CD4-positive, alpha-beta memory T cell (primary cell): ENCODE measurements at places on chromosomes 12 and 14. TPM values are rescaled to one million over a fixed set of nuclear protein-coding genes. Genes with fewer than 3 reads are reported as not detected.
A peak's percentile ranks its signal among the peaks of the same experiment; 100 is the strongest.

DNA sequence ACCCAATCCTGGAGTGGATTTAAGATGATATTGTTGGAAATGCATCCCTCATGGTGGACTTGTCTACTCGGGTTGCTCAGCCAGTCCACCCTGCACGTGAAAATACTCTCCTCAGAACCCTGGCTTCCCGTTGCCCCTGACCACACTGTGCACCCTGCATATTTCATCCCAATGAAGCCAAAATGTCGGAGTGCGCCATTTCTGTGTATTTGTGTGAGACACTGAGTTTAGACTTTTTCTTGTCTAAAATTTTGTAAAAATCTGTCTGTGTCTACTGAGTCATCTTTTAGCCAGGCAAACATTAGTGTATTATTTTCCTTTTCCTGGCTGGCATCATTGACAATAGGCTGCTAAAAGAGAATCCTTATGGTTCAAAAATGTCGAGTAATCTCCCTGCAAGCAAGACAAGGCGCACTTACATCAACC lies 485 bp upstream of the PNMA1 start:
- no peak for DNase-seq

- DNase-seq = no peak
These were observed 61.7 kb downstream of the PRMT8 start for GRCh38 chr12:3552726-3553045.

DNA sequence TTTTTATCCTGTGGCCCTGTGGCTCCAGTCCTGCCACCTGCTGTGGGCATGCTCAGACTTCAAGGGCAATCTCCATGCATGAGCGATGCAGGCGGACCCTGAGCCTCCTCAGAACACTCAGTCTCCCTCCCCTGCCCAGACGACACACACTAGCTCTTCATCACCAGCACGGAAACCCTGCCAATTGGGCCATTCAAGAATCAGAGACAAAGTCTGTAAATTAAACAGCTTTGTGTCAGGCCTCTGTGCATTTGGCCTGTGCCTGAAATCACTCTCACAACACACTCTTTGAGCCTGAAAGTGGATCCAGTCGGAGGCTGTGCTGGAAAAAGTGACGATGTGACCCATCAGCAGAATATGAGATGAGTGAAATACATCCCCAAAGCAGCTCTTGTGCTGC lies 12.5 kb downstream of the POU6F1 start:
- DNase-seq = no peak

DNA sequence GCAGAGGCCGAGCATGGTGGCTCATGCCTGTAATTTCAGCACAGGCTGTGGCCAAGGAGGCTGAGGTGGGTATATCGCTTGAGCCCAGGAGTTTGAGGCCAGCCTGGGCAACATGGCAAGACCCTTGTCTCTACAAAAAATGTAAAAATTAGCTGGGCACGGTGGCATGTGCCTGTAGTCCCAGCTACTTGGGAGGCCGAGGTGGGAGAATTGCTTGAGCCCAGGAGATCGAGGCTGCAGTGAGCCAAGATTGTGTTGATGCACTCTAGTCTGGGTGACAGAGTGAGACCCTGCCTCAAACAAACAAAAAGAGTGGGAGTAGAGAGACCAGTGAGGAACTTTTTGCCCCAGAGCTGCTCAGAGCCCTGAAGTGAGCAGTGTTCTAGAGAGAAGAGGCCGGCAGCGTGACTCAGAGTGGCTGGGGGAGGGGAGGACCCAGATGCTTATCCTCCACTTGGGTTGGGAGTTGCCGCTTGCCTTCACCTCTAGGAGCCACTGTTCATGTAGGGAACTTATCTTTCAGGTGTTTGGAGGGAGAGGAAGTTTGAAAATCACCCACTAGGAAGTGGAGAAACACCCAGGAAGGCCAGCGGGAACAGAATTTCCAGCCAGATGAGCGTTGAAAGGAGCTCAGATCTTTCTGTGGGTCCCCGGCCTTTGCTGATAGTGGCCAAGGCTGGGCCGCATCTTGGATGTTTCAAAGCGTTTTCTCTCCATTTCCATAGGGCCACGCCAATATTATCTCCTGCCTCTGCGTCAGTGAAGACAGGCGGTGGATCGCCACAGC lies 15.3 kb downstream of the CFAP251 start:
- no peak for DNase-seq

- DNase-seq = no peak
These were observed 28.5 kb downstream of the NOPCHAP1 start for GRCh38 chr12:105014603-105015002.

DNA sequence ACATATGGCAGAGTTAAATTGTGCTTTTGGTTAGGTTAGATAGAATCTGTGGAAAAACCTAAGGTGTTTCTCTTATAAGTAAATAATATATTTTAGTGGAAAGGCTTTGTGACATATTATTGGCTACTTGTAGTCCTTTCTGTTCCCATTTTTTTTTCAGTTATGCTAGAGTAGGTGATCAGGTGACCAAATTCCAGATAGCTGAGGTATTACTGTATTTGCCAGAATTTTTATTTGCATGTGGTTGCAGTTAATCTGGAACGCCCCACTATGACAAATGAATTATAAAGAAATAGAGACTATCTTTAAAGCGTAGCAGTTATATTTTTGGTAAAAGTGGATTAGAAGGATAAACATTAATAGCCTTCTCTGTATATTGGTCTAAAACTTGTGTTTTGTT lies 52.0 kb downstream of the ARHGAP5 start:
- no peak for DNase-seq

DNA sequence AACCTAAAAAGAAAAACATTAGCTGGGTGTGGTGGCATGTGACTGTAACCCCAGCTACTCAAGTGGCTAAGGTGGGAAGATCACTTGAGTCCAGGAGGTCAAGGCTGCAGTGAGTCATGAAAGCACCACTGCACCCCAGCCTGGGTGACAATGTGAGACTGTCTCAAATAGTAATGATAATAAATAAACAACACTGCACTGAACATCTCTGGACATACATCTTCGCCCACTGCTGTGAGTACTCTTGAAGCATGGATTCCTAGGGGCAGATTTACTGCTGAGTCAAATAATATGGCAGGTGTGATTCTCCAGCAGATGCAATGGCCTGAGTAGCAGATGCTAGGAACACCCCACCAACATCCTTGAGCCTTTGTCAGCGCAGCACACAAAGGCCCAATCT lies 23.6 kb downstream of the ABCB9 start:
- no peak for DNase-seq

- DNase-seq = no peak
These were observed 174.5 kb upstream of the CNOT2 start for GRCh38 chr12:70068743-70069142.

DNA sequence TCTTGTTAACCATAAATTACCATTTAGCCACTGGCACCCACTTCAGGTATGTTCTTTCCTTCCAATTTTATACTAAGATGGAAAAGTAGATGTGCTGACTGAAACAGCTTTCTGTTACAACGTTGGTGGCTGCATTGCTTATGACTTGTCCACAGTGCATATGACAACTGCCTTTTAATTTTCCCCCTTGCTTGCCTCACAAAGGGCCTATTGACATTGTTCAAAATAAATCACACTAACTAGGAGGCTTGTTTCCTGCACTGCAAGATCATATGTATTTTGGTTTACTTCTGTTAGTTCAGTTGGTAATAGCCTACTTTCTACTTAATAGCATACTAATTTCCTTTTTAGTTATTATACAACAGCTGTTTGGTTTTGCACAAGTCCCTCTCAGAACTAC lies 55.4 kb downstream of the SCAF11 start:
- DNase-seq = no peak

GRCh38 chr12:59595565-59595882 lies 305 bp upstream of the SLC16A7 start:
- no peak for DNase-seq

- no peak for DNase-seq
These were observed 27.3 kb upstream of the BBS10 start for GRCh38 chr12:76375470-76375869.

GRCh38 chr12:121187501-121187900 lies 22.4 kb upstream of the P2RX4 start:
- no peak for DNase-seq

GRCh38 chr14:81211844-81212243 lies 8.9 kb downstream of the GTF2A1 start:
- peak; percentile 48 for DNase-seq

DNA sequence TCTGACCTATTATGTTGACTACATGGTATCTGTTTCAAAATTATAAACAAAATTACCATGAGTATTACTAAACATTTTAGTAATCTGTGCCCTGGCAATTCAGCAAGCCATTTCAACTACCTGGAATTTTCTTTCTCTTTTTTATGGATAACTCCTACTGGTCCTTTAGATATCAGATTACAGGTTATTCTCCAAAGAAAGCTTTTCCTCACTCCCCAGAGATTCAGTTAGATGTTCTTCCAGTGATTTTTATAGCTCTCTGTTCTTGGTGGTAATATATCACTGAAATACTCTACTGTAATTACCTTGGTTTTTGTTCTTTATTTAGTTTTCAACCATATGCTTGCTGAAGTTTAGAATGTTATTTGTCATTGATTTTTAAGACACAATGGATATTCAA lies 930.2 kb upstream of the FOXG1 start:
- no peak for DNase-seq

- DNase-seq = no peak
These were observed 100.5 kb downstream of the TSPAN8 start for GRCh38 chr12:71057330-71057729.

DNA sequence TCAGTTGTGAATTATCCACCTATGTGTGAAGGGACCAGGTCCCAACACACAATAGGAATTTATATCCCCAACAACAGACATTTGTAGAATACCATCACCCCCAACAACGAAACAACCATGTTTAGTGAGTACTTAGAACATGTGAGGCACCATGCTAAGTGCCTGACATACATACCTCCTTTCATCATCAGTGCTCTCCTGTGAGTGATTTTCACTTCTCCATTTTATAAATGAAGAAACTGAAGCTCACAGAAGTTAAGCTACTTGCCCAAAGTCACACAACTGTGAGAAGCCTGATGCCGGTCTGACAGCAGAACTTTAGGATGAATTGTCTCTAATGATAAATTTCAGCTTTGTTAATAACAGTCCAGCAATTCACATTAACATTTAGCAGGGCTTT lies 35.4 kb downstream of the SPTB start:
- no peak for DNase-seq

DNA sequence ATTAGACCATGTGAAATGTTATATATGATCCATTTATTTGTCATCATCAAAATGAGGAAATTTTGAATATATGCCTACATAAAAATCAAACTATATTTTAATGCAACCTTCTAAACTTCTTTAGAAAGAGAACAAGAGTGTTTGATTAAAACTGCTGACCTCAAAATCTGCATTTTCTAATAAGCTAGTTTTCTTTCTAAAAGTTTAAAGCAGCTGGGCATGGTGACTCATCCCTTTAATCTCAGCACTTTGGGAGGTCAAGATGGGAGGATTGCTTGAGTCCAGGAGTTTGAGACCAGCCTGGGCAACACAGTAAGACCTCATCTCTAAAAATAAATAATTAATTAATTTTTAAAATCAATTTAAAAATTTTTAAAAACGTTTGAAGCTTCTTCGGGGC lies 36.2 kb downstream of the GNPTAB start:
- DNase-seq = no peak

DNA sequence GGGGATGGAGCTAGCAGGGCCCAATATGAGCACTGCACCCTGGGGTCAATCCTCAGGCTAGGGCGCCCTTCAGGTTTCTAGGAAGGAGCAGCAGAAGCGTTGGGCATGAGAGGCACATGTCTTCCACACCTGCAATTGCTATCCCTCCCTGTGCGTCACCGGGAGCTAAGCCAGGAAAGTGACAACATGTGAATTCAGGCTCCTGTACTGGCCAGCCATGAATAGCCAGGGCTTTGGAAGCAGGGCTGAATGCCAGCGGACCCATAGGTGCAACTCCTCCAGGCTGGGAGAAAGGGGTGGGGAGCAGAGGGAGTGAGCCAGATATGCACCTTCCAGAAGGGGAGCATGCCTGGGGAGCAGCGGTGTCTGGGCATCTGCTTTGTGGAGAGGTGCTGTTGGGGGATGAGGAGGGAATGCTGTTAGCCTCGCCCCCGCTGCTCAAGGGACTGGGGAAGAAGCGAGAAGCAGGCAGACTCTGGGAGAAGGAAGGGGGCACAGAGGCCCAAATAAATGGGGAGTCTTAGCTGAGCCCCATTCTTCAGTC lies 6.1 kb downstream of the HOXC5 start:
- no peak for DNase-seq

GRCh38 chr12:68040450-68041075 lies 51.3 kb downstream of the IFNG-AS1 start:
- DNase-seq = peak; percentile 69

DNA sequence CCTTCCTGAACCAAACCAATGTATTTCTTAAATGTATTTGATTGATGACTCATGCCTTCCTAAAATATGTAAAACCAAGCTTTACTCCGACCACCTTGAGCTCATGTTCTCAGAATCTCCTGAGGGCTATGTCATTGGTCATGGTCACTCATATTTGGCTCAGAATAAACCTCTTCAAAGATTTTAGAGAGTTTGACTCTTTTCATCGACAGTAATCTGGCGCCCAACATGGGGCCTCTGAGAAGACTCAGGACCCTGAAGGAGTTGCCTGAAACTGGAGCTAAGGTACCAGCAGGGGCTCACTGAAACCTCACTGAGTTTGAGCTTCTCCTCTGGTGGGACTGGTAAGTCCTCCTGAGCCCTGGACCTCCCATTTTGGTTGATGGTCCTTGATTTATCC lies 17.2 kb upstream of the PSMC1 start:
- DNase-seq = no peak

- DNase-seq = no peak
These were observed 51.0 kb upstream of the BCL11B start for GRCh38 chr14:99322731-99323599.

- no peak for DNase-seq
These were observed 9.2 kb upstream of the CCDC197 start for GRCh38 chr14:93987815-93988476.

The KLHL42 gene
- total RNA-seq = 20.5 TPM

The MANSC1 gene
- 0.35 TPM for total RNA-seq

The NUMB gene
- 45.3 TPM for total RNA-seq

The KCNC2 gene
- total RNA-seq = not detected

The PRIMA1 gene
- not detected for total RNA-seq

The WSCD2 gene
- total RNA-seq = not detected

The CCDC38 gene
- total RNA-seq = 0.23 TPM

The ARHGAP9 gene
- 266 TPM for total RNA-seq

The DTX1 gene
- total RNA-seq = 7.5 TPM

The C12orf54 gene
- not detected for total RNA-seq

The OASL gene
- total RNA-seq = 7.2 TPM

The ADAM21 gene
- not detected for total RNA-seq

The CPM gene
- 3.1 TPM for total RNA-seq

The TMEM179 gene
- not detected for total RNA-seq

The ITGA5 gene
- total RNA-seq = 162 TPM

The TBX3 gene
- not detected for total RNA-seq

The GEMIN2 gene
- 13.4 TPM for total RNA-seq

The RFX4 gene
- total RNA-seq = not detected

The ST8SIA1 gene
- 52.2 TPM for total RNA-seq
